Cardiac muscle cell (in vitro differentiated cells and primary cell): ENCODE measurements at places on chromosomes 4 and X. TPM values are rescaled to one million over a fixed set of nuclear protein-coding genes. Genes with fewer than 3 reads are reported as not detected.

Gene SLC26A1
- 0.25 and 0.77 TPM in 2 replicates for total RNA-seq

Gene RPL39
- total RNA-seq: 789 and 2,257 TPM in 2 replicates

Gene IGFBP7
- total RNA-seq: 66.1 and 87.2 TPM in 2 replicates

Gene YTHDC1
- 59.8 and 75.2 TPM in 2 replicates for total RNA-seq

Gene AGTR2
- not detected in 2 replicates for total RNA-seq

Gene SUPT20HL1
- total RNA-seq: 0.04 TPM in 1 of 2 replicates, not detected in the other

Gene LANCL3
- total RNA-seq: 0.28 and 0.33 TPM in 2 replicates
